Ascending aorta (tissue), 2 donors: ENCODE measurements at places on chromosomes 11 and 22. TPM values are rescaled to one million over a fixed set of nuclear protein-coding genes. Genes with fewer than 3 reads are reported as not detected.

GRCh38 chr11:4416306-4416705 lies 22.8 kb upstream of the TRIM21 start:
- H3K4me3 ChIP-seq = no peak overlapping the region
- H3K4me1 ChIP-seq = no peaks in the 10 kb centered on the region
- no peaks in the 10 kb centered on the region for H3K36me3 ChIP-seq
- H3K27me3 ChIP-seq = no peaks in the 10 kb centered on the region
- no peak for DNase-seq

DNA sequence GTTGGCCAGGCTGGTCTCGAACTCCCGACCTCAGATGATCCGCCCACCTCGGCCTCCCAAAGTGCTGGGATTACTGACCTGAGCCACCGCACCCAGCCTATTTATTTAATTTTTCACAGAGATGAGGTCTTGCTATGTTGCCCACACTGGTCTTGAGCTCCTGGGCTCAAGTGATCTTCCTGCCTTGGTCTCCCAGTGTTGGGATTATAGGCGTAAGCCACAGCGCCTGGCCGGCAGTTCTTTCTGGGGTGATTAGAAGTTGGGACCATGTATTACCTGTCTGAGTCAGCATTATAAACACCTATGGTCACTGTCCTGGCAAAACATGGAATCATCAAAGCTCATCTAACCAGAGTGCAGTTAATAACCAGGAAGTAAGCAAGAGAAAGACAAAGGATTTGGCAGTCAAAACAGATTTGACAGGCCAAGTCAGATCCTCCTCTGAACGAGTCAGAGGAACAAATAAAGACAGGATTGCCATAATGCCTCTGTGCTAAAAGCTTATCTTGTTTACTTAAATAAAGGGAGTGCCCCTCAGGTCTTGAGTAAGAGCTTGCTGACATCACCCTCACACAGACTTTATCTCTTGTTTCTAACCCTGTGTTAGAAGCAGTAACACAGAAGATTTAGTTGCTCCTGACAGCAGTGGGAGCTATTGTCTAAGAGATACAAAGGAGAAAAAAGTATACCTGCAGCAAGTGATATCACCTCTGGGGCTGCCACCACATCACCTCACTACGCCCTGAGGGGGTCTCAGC lies 3.7 kb downstream of the SERPIND1 start:
- H3K36me3 ChIP-seq = peaks cover 27% of the 10 kb centered on the region
- H3K4me1 ChIP-seq = no peaks in the 10 kb centered on the region
- no peak overlapping the region for H3K27ac ChIP-seq
- no peaks in the 10 kb centered on the region for H3K27me3 ChIP-seq

GANAB gene
- 326 TPM for total RNA-seq

RASSF7 gene
- total RNA-seq = 3.5 TPM

DNA sequence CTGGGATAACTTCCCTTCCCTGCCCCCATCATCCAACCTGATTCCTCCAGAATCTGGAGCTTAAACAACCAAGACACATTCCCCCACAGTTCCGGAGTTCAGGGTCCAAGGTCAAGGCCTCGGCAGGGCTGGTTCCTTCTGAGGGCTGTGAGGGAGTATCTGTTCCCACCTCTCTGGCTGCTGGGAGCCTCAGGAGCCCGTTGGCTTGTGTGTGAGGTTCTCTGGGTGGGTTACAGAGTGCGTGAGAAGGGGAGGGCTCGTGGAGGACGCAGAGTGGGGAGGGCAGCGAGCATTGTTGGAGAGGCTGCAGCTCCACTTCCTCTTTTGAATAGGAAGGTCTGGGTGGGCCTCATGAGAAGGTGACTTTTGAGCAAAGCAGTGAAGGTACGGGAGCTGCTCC lies 8.5 kb downstream of the SERHL2 start:
- no peaks in the 10 kb centered on the region for H3K27me3 ChIP-seq
- no peak for DNase-seq
- H3K4me3 ChIP-seq = no peak overlapping the region
- H3K4me1 ChIP-seq = no peaks in the 10 kb centered on the region

DNA sequence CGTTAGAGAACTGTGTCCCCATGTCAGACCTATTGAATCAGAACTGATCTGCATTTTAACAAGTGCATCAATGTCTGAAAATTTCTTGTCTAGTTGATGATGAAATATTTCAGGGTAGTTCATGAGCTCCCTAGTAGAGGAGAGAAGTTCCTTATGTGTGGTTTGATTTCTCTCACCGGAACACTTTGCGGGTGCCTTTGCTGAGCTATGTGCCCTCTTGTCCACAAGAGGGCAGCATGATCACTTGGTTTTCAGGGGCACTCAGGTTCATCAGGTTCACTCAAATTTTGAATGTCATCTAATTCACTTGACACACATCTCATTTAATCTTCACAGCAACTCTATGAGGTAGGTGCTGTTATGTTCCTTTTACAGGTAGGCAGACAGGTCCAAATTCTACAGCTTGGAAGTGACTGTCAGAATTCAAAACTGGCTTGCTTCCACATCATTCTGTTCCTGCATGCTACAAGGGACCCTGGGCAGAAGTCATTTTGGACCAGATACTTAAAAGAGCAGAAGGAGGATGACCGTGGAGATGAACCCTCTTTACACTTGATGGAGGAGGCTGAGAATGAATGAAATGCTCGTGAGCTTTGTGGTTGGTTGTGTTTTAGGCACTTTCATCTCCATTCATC lies 55.6 kb downstream of the P4HA3 start:
- no peak overlapping the region for H3K4me3 ChIP-seq
- H3K27me3 ChIP-seq = no peaks in the 10 kb centered on the region
- peaks cover 19% of the 10 kb centered on the region for H3K36me3 ChIP-seq
- DNase-seq = no peak
- peaks cover 15% of the 10 kb centered on the region for H3K4me1 ChIP-seq

PI4KA gene
- total RNA-seq = 150 TPM

DNA sequence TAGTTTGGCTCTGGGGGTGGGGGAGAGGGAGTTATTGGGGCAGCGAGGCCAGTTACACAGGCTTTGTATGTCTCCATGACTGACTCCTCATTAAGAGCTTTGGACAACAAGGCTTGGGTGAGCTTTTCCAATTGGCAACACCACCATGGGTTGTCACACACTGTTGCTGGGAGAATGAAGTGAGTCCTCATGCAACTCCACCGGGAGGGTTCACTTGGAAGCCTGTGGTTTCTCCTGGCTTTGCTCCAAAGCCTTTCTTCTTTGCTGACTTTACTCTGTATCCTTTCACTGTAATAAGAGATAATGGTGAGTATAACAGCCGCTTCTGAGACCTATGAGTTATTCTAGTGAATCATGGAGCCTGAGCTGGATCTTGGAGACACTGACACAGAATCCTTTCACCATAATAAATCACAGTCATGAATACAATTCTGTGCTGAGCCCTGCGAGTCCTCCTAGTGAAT lies 24.9 kb downstream of the EIF3F start:
- no peaks in the 10 kb centered on the region for H3K27me3 ChIP-seq
- no peaks in the 10 kb centered on the region for H3K4me1 ChIP-seq
- H3K4me3 ChIP-seq = no peak overlapping the region

DNA sequence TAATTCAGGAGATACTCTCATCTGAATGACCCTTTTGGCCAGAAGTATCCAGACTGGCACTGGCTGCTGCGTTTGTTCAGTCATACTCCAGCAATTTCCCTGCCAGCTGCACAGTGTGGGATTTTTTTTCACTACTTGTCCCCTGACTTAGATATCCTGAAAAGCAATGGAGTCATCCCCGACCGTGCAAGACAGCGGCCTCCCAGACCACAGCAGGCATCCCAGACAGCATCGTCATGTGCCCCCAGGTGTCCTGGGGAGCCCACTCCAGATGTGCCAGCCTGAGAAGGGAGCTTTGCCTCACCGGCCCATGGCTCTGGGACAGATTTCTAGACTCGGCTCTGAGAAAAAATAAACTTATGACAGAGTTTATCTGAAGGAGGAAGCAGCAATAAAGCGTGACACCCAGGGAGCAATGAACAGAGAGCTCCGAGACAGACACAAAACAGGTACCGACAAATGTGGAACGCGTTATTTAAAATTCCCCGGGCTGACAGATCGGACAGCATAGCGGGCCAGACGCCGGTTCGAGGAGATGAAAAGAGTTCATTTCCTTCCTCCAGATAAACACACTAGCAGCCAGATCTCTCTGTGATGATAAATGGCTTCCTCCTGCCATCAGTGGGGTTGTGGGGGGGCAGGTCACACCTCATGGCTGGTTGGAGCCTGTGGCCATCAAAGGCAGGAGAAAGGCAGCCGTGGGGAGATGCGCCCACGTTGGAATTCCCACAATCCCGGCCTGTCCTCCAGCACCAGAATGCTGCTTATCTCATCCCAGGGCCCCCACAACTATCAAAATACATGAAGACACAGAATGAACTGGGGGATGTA lies 106.4 kb upstream of the FGF3 start:
- H3K4me1 ChIP-seq = peaks cover 5% of the 10 kb centered on the region
- H3K27ac ChIP-seq = peak overlapping the region; percentile 52
- no peak overlapping the region for H3K4me3 ChIP-seq
- DNase-seq = no peak
- H3K36me3 ChIP-seq = no peaks in the 10 kb centered on the region
- H3K27me3 ChIP-seq = no peaks in the 10 kb centered on the region

LARGE2 gene
- not detected for total RNA-seq

RBFOX2 gene
- total RNA-seq = 58.1 TPM

DRD4 gene
- total RNA-seq = not detected

- H3K4me1 ChIP-seq = no peaks in the 10 kb centered on the region
- H3K27me3 ChIP-seq = no peaks in the 10 kb centered on the region
- no peak overlapping the region for H3K27ac ChIP-seq
- no peak overlapping the region for H3K4me3 ChIP-seq
These were observed 680.3 kb downstream of the NTM start for GRCh38 chr11:132050577-132051165.

SLC3A2 gene
- total RNA-seq = 143 TPM

- H3K4me1 ChIP-seq = peaks cover 72% of the 10 kb centered on the region
- H3K27ac ChIP-seq = peak overlapping the region; percentile 89
- no peaks in the 10 kb centered on the region for H3K27me3 ChIP-seq
- H3K4me3 ChIP-seq = peak overlapping the region; percentile 40
- H3K36me3 ChIP-seq = peaks cover 5% of the 10 kb centered on the region
These were observed 27.3 kb downstream of the ARHGEF17 start for GRCh38 chr11:73335204-73335923.

FBLN1 gene
- total RNA-seq = 580 TPM

GRCh38 chr11:12560861-12561260 lies 113.4 kb upstream of the TEAD1 start:
- no peaks in the 10 kb centered on the region for H3K36me3 ChIP-seq
- DNase-seq = no peak
- no peak overlapping the region for H3K4me3 ChIP-seq

B4GALNT4 gene
- total RNA-seq = not detected

GRCh38 chr11:112364962-112365481 lies 104.4 kb upstream of the PLET1 start:
- H3K4me3 ChIP-seq = no peak overlapping the region
- H3K36me3 ChIP-seq = peaks cover 13% of the 10 kb centered on the region
- H3K27me3 ChIP-seq = no peaks in the 10 kb centered on the region
- no peaks in the 10 kb centered on the region for H3K4me1 ChIP-seq
- no peak overlapping the region for H3K27ac ChIP-seq
- no peak for DNase-seq

GRCh38 chr11:120135838-120136237 lies 2.1 kb downstream of the TRIM29 start:
- no peak overlapping the region for H3K27ac ChIP-seq
- no peak overlapping the region for H3K4me3 ChIP-seq

GRCh38 chr11:118098996-118099837 lies 12.5 kb upstream of the SMIM35 start:
- H3K27ac ChIP-seq = no peak overlapping the region
- DNase-seq = no peak
- H3K36me3 ChIP-seq = no peaks in the 10 kb centered on the region
- no peaks in the 10 kb centered on the region for H3K27me3 ChIP-seq
- H3K4me3 ChIP-seq = no peak overlapping the region
- no peaks in the 10 kb centered on the region for H3K4me1 ChIP-seq

DNA sequence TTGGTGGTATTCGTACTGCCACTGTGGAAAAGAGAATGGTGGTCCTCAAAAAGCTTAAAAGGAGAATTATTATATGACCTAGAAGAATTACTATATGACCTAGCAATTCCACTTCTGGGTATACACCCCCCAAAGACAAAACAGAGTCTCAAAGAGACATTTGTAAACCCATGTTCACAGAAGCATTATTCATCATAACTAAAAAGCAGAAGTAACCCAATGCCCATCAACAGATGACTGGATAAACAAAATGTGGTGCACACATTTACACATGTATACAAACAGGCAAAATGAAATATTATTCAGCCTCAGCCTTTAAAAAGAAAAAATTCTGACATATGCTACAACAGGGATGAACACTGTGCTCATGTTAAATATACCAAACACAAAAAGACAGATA lies 89.4 kb downstream of the ARHGAP32 start:
- DNase-seq = no peak
- H3K27ac ChIP-seq = no peak overlapping the region
- H3K4me3 ChIP-seq = no peak overlapping the region
- H3K27me3 ChIP-seq = no peaks in the 10 kb centered on the region
- no peaks in the 10 kb centered on the region for H3K36me3 ChIP-seq

APOA5 gene
- not detected for total RNA-seq

DNA sequence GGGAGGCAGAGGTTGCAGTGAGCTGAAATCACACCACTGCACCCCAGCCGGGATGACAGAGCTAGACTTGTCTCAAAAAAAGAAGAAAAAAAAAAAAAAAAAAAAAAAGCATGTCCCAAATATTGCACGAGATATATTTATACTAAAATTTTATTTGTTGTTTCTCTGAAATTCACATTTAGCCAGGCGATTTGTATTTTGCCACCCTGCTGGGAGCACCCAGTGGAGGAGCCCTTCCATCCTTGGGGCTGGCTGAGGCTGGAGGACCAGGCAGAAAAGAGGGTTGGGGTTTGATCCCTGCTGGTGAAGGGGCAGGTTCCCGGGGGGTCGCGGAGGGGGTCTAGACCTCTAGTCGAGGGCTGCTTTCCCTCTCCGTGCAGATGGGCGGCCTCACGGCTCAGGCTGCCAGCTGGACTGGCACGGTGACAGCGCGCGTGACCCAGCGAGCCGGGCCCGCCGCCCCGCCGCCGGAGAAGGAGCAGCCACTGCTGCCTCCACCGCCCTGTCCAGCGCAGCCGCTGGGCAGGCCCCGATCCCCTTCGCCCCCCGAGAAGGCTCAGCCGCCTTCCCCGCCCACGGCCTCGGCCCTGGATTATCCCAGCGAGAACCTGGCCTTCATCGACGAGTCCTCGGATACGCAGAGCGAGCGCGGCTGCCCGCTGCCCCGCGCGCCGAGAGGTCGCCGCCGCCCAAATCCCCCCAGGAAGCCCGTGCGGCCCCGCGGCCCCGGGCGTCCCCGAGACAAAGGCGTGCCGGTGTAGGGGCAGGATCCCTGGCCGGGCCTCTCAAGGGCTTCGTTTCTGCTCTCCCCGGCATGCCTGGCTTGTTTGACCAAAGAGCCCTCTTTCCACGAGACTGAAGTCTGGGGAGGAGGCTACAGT lies 952 bp upstream of the CATSPERZ start:
- H3K4me1 ChIP-seq = peaks cover 18% of the 10 kb centered on the region
- no peak for DNase-seq
- no peak overlapping the region for H3K27ac ChIP-seq
- peaks cover 9% of the 10 kb centered on the region for H3K27me3 ChIP-seq
- H3K4me3 ChIP-seq = peak overlapping the region; percentile 32
- H3K36me3 ChIP-seq = no peaks in the 10 kb centered on the region

GRCh38 chr11:64003807-64004589 lies 17.8 kb downstream of the OTUB1 start:
- no peak overlapping the region for H3K4me3 ChIP-seq
- DNase-seq = no peak
- no peaks in the 10 kb centered on the region for H3K27me3 ChIP-seq
- H3K36me3 ChIP-seq = no peaks in the 10 kb centered on the region
- H3K27ac ChIP-seq = no peak overlapping the region
